ENCODE measurements at places on chromosomes 4 and X.
A peak's percentile ranks its signal among the peaks of the same experiment; 100 is the strongest.

DNA sequence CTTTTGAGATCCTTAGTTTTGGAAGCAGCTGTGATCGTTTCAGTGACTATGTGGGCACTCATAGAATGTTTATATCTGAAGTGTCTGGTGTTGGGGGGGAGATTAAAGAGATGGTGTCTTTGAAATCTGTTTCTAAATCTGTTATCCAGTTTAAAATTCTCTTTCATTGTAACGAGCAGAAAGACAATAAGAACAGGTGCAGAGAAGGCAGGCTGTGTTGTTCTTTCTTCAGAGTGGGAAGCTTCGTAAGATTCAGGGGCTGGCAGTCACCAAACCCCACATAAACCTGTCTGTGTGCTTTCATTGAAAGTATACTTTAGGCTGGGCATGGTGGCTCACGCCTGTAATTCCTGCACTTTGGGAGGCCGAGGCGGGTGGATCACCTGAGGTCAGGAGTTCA, 16.3 kb upstream of the DHRSX start:
- DNase-seq, result no peak

DNA sequence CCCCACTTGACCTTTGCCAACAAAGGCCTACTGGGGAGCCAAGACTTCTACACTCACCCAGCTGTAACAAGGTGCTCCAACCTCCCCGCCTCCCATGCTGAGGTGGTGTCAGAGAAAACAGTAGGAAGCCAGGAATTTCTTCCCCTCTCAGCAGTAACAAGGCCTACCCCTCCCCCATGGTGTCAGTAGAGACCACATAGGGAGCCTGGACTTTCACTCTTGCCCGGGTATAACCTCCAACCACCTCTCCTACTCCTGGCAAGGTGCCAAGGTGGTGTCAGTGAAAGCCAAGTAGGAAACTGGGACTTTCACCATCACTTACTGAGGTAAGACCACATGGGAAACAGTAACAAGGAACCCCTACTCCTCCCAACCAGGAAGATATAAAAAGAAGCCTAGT, 93.1 kb downstream of the SLC16A2 start:
- DNase-seq, result no peak

DNA sequence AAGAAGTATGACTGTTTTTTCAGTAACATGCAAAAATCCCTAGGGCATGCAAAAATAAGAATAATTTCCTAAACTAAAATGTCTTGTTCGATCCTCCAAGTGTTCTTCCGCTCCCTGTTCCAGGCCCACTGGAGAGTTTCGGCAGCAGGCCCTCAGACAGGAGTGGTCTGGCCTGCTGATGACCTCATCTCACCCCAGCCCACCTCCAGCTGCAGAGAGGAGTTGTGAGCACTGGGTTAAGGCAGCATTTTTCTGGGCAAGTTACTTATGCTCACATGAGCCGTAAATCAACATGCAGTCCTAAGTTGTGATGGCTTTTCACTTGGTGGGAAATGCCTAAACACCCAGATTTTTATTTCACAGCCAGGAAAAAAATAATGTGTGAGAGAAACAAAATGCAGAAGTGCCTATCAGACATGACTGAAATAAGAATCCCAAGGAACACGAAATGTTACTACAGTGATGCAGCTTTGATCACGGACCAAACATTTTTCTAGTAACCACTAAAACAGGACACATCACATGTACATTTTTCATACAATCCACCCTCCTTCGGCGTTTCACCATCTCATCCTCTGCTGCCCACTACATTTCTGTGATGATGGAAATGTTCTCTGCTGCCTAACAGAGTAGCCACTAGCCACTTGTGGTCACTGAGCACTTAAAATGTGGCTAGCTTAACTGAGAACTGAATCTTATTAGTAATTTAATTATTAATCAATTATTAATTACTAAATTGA, 153.3 kb upstream of the TBL1X start:
- DNase-seq, result no peak

GRCh38 chr4:113435893-113436292, 325.6 kb downstream of the CAMK2D start:
- DNase-seq, result peak; percentile 91

- no peak for DNase-seq
These were observed 136.7 kb downstream of the PARM1 start for GRCh38 chr4:75069493-75070074.

DNA sequence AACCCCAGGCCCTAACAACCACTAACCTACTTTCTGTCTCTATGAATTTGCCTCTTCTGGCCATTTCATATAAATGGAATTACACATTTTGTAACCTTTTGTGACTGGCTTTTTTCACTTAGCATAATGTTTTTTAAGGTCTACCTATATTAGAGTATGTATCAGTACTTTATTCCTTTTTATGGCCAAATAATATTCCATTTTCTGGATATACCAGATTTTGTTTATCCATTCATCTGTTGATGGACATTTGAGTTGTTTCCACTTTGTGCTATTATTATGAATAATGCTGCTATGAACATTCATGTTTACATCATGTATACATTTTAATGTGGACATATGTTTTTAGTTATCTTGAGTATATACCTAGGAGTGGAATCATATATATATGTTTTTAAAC, 35.5 kb downstream of the REPS2 start:
- no peak for DNase-seq

DNA sequence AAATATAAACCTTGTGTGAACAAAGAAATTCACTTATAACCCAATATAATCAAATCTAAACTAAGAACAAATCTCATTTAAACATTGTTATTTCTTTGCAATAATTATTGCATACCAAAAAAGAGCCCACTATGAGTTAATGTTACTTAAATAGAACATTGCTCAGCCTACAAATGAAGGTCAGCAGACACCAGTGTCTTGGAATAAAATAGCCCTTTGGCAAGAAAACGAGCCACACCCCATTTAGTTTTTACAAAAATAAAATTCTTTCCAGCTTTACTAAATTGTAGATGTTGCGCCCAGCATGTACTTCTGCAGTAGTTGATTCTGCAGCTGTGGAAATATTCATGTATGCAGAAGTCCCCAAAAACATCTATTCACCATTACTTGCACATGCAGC, 12.2 kb downstream of the PLS3 start:
- no peak for DNase-seq

DNA sequence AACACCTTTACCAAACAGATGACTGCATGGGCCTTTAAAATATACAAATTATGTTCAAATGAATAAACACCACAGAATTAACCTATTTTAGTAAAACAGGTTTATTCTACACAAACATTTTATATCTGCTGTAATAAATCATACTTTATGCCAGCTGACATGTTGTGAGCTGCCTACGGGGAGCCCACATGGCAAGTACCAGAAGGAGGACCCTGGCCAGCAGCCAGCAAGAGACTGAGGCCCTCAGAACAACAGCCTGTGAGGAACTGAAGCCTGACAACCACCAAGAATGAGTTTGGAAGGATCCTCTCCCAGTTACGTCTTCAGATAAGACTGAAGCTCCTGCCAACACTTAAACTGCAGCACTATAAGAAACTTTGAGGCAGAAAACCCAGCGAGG, 377.0 kb downstream of the PDGFC start:
- no peak for DNase-seq

DNA sequence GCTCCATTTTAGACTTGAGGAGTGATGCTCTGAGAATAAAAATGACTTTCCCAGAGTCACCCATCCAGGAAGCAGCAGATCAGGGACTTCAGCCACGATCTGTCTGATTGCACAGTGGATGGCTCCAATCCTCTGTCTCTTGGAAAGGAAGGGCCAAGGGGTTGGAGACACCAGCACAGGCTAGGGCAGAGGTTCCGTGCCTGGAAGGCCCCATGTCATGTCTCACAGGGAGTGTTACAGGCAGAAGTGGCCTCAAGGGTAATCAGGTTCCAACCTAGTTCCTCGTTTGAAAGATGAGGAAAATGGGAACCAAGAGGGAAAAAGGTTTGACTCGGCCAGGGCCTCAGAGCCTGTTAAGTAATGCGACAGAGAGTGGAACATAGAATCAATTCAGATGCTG, 160.0 kb downstream of the EFNB1 start:
- DNase-seq, result no peak

- no peak for DNase-seq
These were observed 13.3 kb upstream of the AASDH start for GRCh38 chr4:56400560-56400959.

DNA sequence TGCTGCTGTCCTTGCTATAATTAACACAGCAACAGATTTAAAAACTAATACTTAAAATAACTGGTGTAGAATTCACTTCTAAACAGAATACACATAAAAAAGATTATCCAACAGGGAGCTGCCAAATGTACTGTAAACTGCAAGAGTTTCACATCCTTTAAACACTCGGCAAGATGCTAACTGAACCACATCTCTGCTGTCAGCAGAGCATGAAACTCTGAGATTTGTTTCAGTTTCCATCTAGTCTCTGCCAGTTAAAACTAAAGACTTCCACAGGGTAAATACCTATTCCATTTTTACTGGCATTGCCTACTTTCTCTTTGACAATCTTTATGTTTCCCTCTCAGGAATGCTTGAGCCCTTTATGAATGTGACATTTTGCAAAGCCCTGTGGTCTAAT, 127.7 kb downstream of the SLC7A11 start:
- DNase-seq, result no peak

DNA sequence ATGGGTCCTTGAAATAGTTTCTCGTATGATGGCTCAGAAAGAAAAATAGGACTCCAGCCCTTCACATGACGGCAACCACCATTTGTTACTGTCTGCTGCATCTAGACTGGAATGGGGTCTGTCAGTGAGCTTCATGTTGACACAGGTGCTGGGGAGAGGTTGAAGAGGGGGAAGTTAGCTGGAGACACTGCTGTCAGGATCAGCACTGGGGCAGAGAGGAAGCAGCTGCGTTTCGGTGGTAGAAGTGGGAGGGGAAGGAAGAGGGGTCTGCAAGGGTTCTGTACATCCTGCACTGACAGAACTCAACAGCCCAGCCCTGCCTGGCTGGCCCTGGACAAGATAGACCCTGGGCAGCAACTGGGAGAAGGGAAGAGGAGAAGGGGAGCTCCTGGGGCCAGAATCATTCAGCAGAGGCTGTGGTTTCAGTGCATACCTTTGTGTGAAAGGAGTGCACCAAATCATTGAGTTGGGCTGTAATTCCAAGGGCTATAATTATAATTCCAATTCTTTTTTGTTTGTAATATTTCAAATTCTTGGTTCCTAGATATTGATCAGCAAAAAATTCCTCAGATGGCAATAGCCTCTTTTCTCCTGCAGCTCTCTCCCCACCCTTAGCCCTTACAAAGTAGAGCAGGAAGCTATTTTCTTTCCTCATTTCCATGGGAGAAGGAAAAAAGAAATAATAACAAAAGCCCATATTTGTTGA, 119.4 kb upstream of the C1GALT1C1 start:
- DNase-seq, result no peak

DNA sequence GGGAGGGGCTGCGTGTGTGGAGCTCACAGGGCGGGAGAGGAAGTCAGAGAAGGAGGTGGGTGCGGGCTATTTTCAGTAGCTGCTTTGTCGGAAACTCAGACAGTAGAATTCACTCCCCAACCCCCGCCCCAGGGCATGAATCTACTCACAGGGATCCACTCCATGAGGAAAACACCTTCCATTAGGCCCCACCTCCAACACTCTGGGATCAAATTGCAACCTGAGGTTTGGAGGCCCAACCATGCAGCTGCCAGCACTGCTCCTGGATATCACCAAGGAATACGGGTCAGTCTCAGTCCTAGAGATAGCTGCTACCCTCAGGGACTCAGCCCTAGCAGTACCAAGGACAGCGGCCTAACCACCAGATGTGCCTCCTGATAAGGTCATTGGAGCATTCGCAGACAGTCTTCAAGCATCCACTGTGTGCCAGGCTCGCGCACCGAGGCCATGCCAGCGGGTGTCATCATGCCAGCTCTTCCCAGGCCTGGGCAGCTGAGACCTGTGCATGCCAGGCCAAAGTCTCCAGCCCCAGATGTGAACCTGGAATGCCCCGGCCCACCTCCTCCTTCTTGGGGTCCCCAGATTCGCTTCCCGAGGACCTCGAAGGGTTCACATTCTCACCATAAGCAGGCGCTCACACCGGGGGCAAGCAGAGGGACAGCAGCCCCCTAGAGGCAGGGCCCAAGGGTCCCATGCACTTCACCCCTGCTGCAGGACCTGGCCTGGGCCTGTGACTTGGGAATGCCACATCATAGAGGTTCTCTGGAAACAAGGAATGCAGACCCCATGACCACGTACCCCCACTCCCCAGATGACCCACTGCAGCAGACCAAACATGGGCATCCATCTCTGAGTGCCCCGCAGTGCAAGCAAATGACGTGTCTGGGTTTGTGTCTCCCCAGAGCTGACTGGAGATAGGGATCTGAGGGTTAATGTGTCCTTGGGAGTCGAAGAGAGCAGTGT, 102.3 kb downstream of the ADRA2C start:
- DNase-seq, result peak; percentile 10

- no peak for DNase-seq
These were observed 1330.5 kb upstream of the PABPC4L start for GRCh38 chr4:135532132-135532531.

DNA sequence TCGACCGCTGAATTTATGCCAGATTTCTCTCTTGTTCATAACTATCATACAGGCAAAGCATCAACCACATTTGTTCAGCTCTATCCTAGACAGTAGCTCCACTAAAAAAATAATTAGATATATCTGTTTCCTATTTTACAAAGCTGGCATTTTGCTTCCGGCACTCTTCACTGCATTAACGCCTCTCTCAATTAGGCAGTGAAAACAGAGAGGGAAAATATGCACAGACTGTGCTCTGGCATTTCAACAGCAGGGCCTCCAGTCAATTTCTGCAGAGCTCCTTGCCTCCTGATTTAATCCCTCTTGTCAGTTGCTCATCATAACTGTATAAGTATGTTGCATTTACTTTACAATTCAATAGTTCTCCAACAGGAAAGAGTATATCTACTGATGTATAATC, 666.9 kb upstream of the INTU start:
- DNase-seq, result no peak

- no peak for DNase-seq
These were observed 988.8 kb downstream of the RAPGEF2 start for GRCh38 chr4:160091631-160092030.

- no peak for DNase-seq
These were observed 78.5 kb downstream of the SCLT1 start for GRCh38 chr4:129014566-129015509.

- no peak for DNase-seq
These were observed 2.8 kb downstream of the EGF start for GRCh38 chr4:109915385-109916026.

- peak; percentile 54 for DNase-seq
These were observed 16.3 kb downstream of the PROM1 start for GRCh38 chr4:16067515-16067914.

- no peak for DNase-seq
These were observed 100.8 kb downstream of the DOCK11 start for GRCh38 chrX:118596390-118596789.

DNA sequence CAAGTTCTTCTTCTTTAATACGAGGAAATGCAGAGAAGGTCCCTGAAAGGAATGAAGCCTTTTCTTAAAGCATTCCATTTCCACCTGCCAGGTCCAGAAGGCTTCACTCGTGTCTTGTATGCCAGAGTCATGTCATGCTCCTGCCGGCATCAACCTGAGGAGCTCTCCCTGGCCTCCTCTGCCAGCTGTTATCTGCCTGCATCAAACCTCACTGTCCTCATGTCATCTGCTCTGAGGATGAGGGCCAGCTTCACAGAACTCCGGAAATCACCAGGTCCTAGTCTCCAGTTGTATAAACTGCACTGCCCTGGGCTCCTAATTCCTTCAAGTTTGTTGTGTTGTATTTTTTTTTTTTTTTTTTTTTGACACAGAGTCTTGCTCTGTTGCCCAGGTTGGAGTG, 20.0 kb upstream of the S100G start:
- DNase-seq, result no peak
